ENCODE measurements at places on chromosomes 5 and 9.

DNA sequence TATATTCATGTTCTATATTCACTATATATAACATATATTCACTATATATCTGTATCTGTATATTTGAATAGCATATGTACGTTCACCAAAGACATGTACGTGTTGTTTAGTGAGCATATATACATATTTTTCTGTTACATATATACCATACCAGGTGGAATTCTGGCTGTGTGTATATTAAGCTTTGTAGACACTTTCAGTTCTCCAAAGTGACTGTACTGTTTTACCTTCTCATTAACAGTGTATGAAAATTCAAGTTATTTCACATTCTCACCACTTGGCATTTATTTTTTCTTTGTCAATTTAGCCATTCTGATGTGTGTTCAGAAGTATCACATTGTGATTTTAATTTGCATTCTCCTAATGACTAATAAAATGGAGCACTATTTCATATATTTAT lies 52.2 kb downstream of the DROSHA start:
- no peak for DNase-seq

- no peak for DNase-seq
Measured at GRCh38 chr9:111136180-111136579, 97.9 kb upstream of the LPAR1 start.

DNA sequence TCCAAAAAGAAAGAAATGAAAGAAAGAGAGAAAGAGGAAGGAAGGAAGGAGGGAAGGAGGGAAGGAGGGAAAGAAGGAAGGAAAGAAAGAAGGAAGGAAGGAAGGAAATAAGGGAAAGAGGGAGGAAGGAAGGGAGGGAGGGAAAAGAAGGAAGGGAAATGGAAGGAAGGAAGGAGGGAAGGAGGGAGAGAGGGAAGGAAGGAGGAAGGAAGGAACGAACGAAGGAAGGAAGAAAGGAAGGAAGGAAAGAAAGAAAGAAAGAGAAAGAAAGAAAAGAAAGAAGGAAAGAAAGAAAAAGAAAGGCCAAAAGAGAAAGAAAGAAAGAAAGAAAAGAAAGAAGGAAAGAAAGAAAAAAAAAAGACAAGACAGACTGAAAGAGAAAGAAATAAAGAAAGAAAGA lies 263.9 kb upstream of the ATP10B start:
- DNase-seq, result no peak

DNA sequence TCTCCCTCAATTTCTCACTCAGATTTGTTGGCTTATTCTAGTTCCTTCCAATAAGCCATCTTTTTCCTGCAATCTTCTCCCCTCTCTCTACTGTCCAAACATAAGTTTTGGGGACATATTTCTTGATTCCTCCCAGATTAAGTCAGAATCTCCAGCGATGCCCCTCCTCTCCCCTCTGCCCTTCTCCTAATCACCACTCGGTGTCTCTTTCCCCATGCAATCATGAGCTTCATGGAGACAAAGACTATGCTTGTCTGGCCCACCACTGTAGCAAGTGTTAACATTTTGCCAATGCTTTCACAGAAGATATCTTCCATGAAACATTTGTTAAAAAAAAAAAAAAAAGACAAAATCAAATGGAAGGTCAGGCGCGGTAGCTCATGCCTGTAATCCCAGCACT lies 42.4 kb downstream of the PDE6A start:
- DNase-seq, result no peak

- DNase-seq, result no peak
Measured at GRCh38 chr5:6377582-6377904, 804 bp downstream of the MED10 start.

- DNase-seq, result no peak
Measured at GRCh38 chr9:122579874-122580273, 3.3 kb downstream of the OR1L8 start.

GRCh38 chr9:137673886-137674285 lies 55.1 kb downstream of the EHMT1 start:
- DNase-seq, result no peak

DNA sequence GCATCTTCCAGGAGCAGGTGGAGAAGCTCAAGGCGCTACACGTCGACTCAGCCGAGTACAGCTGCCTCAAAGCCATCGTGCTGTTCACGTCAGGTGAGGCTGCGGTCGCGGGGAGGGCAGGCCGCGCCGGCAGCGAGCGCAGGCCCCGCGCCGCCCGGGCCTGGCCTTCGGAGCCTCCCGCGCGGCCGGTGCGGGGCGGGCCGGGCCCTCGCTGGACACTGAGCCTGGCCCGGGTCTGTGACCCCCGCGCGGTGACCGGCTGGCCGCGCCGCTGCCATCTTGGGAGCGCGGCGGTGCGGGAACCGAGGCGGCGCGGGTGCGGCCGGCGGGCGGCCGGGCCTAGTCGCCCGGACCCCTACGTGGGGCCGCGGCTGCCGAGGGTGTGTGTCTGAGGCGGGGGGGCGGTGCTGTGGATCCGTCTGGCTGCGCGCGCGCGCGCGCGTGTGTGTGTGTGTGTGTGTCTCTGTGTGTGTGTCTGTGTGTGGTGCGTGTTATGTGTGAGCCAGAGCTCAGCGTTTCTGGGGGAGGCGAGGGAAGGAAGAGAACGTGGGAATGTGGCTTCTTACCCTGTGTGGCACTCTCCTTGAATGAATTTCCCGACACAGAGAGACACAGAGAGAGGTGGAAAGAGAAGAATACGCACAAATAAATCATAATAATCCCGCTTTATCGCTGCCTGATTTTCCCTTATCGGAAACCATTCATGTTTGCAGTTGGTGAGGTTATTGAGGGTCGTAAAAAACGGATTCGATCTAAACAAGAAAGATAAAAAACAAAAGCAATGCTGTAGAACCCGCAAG lies 5.5 kb downstream of the NR2F1 start:
- no peak for DNase-seq

DNA sequence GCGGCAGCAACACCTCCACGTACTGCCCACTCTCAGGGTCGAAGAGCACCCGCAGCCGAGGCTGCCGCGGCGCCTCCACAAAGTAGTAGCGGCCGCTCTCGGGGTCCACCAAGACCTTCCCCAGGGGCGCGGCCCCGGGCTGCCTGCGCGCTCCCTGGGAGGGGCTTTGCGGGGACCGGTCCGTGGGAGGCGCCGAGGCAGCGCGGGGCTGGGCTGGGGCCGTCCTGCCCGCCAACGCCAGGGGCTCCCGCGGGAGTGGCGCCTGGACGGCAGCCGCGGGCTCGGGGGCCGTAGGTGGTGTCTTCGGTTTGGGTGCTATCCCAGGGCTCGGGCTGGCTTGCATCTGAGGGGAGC lies 2.6 kb upstream of the MZB1 start:
- no peak for DNase-seq

- no peak for DNase-seq
Measured at GRCh38 chr9:106535439-106535838, 327.5 kb upstream of the ZNF462 start.

- DNase-seq, result no peak
Measured at GRCh38 chr5:145689235-145689634, 145.9 kb downstream of the PRELID2 start.

- no peak for DNase-seq
Measured at GRCh38 chr5:16005225-16005624, 174.4 kb downstream of the MARCHF11 start.

DNA sequence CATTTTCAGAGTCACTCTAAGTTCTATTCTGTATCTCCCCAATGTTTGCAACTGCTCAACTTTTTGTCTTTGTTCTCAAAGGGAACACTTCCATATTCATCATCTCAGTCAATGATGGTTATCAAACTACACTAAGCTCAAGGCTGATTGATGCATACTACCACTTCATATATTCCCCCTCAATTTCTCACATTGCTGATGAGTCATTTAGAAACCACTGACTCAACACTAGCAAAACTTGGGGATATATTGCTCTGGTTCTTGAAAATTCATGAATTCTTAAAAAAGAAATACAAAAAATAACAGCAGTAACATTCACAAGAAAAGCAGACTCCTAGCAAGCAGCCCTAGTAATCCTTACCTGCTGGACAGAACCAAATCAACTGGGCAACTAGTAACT lies 52.2 kb downstream of the ABHD17B start:
- no peak for DNase-seq

GRCh38 chr5:73902327-73903051 lies 276.5 kb downstream of the ARHGEF28 start:
- no peak for DNase-seq

- DNase-seq, result no peak
Measured at GRCh38 chr5:176389135-176390123, 878 bp downstream of the HIGD2A start.

DNA sequence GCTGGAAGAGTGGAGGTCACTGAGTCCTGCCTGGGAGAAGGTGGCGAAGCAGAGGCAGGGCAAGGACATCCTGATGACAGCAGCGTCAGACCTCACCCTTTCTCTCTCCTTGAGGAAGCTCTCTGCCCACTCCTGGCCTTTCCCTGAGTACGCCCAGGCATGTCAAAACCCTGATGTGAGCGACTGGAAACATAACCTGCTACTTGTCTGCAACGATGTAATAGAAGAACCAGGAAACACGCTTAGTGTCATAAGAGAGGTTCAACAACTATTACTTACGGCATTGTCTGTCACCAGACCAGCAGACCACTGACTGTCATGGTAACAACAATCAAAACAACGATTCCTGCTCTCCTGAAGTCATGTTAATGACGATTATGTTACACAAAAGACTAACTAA lies 152.4 kb downstream of the ACTL7B start:
- no peak for DNase-seq

- DNase-seq, result no peak
Measured at GRCh38 chr5:131259326-131259725, 4.5 kb upstream of the CDC42SE2 start.

GRCh38 chr5:107937204-107937603 lies 266.5 kb upstream of the EFNA5 start:
- DNase-seq, result no peak

GRCh38 chr9:119216651-119217331 lies 152.4 kb downstream of the BRINP1 start:
- no peak for DNase-seq

- no peak for DNase-seq
Measured at GRCh38 chr5:109962882-109963603, 273.3 kb downstream of the MAN2A1 start.

GRCh38 chr5:135102716-135103574 lies 68.9 kb upstream of the PITX1 start:
- DNase-seq, result no peak

- DNase-seq, result no peak
Measured at GRCh38 chr9:99557816-99558215, 263.9 kb upstream of the NR4A3 start.

DNA sequence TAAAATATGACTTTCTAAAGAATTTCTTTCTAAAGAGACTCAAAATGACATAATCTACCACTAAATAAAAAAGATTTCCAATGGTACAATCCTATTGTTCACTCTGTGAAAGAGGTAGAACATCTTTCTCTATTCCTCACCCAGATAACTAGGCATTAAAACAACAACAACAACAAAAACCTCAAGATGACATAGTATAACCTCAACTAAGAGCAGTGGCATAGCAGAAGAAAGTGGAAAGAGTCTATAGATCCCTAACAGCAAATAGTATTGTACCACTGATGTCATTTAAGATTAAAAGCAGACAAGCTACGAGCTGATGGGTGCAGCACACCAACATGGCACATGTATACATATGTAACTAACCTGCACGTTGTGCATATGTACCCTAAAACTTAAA lies 29.9 kb downstream of the RAPGEF6 start:
- DNase-seq, result no peak

DNA sequence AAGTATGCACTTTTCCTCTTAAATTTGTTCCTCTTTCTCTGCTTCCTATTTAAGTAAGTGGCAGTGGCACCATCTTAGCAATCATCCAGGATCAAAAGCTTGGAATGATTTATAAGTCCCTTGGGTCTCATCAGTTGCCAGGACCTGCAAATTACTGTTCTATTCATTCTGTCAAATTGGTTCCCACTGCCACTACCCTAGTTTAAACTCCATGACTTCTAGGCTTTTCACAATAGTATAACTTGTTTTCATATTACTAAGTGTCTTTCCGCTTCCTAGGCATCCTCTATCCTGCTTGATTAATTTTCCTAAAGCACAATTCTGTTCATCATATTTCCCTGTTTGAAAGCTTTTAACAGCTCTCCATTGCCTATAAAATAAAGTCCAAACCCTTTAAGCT lies 363.9 kb upstream of the MEF2C start:
- no peak for DNase-seq

- DNase-seq, result no peak
Measured at GRCh38 chr5:39284552-39284951, 65.2 kb upstream of the FYB1 start.

DNA sequence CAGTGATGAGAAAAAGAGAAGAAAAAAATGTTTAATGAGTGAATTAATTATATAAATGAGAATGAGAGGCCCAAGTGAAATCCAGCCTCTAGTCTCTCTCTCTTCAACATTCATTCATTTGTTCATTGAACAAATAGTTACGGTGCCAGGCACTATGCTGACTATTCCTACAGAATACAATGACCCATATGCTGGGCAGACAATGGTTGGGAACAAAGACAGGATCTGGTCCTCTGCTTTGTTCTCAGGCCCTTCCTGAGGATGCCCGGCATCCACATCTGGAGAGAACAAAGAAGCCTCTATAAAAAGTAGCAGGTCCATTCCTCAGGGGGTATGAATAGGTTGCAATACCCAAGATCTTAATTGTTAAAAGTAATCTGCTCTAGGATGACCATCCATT lies 6.9 kb downstream of the ADAM19 start:
- no peak for DNase-seq

DNA sequence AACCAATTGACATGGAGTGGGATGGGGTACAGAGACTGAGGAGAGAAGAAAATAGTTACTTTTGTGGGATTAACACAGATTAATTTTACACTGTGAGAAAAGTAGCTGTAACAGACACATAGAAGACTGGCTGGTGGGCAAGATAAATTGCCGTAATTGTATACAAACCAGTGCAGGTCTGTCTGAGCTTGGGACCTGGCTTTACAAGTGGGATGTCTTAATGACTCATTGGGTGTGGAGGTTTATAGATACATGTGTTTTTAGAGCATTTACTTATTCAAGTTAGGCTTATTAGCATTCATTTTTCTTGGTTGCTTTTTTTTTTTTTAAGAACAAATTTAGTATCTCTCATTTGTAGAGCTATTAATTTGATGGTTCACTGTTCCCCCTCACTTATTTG lies 37.5 kb downstream of the SLC44A1 start:
- no peak for DNase-seq

GRCh38 chr9:123063896-123064295 lies 30.4 kb downstream of the GPR21 start:
- no peak for DNase-seq

- no peak for DNase-seq
Measured at GRCh38 chr5:76851728-76852369, 2.0 kb downstream of the S100Z start.

- DNase-seq, result no peak
Measured at GRCh38 chr5:36944024-36944423, 67.5 kb downstream of the NIPBL start.

GRCh38 chr5:134566741-134567221 lies 41.3 kb downstream of the JADE2 start:
- DNase-seq, result no peak

DNA sequence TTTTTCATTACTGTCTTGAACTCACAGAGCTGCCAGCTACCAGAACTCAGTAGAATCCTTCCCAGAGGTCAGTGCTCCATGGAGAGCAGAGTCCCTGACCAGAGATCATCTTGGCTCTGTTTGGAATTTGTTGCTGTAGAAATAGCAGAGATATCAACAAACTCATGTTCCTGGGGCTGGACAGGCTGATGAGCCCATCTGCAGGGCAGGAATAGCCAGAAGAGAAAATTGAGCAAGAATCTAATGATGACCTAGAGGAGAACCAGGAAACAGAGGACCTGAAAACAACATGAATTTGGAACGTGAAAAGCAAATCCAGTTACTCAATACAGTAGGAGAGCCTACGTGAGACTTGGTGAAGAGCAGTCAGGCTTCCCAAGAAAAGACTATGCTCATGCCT lies 437.8 kb downstream of the PLK2 start:
- DNase-seq, result no peak

GRCh38 chr9:127654619-127655018 lies 42.5 kb downstream of the STXBP1 start:
- DNase-seq, result no peak

All from stimulated activated CD4-positive, alpha-beta T cell treated with anti-CD3 and anti-CD28 coated beads, Interleukin-1b, Interleukin-23, amount 100 ng/mL, for 1 hour (primary cell).